A172 (cell line): ENCODE measurements at places on chromosomes 5 and 9. TPM values are rescaled to one million over a fixed set of nuclear protein-coding genes. Genes with fewer than 3 reads are reported as not detected.
A peak's percentile ranks its signal among the peaks of the same experiment; 100 is the strongest.

DNA sequence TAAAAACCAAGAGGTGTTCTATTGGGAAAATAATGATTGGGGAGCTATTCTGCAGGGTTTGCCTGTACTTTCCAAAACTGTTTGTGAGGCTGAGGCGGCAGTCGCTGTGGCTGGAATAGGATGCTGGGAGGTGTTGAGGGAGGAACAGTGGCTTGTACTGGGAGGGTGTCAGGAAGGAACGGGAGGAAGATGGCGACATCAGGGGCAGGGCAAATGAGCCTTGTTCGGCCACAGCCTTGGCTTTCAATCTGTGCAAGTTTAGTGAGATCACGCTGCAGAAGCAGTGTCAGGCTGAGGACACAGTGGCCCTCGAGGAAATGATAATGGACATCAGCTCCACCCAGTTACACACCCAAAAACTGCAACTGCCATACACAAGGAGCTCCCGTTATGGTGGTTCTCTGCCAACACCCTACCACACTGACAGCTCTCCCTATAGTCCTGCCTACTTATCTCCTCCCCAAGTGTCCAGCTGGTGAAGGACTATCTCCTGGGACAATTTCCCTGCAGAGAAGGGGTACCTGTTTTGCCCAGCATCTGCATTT lies 27.3 kb downstream of the KIF2A start:
- DNase-seq, result no peak

The DROSHA gene
- 36.8 and 47.8 TPM in 2 replicates for total RNA-seq

DNA sequence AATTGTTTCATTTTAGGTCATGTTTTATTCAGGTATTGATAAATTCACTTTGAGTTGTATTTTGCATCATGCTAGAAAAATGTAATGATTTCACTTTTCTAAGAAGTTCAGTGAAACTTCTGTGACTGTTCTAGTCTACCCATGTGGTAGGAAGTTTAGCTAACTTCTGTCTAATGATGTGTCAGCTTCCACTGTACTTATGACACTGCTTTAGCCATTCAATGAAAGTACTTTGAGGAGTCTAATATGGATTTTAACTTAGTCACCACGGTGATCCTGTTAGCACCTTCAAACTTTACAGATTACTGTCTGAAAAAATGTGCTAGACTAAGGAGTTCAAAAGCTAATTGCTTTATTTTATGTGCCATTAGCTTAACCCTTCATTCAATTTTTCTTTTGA lies 1510.5 kb upstream of the CDH9 start:
- DNase-seq, result peak; percentile 6

- no peak for DNase-seq
These were observed 39.2 kb downstream of the IRF1 start for GRCh38 chr5:132451387-132451786.

DNA sequence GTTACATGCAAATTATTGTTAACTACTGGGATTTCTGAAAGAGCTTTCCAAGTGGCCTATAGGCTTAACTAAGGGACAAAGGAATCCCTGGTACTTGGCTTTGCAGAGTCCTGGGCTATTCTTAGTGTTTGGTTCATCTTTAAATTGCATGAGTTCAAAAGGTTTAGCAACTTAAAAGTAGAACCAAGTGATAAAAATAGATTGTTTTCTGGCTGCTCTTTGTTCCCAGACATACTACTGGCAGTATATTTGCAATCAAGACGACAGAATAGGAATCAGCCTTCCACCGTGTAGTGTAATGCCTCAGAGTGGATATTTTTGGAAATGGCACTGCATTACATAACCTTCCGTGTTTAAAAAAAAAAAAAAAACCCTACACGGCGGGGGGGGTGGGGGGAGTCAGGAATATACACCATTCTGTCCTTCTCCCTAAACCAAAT lies 1.0 kb downstream of the NREP start:
- DNase-seq, result peak; percentile 30

- DNase-seq, result no peak
These were observed 29.1 kb upstream of the TOMM5 start for GRCh38 chr9:37621273-37622121.

The PIP5K1B gene
- total RNA-seq, result not detected in 2 replicates

The GPX3 gene
- not detected in 2 replicates for total RNA-seq

The TSLP gene
- total RNA-seq, result not detected in 2 replicates

The SAXO1 gene
- not detected in 2 replicates for total RNA-seq

GRCh38 chr9:70747261-70747718 lies 332.8 kb upstream of the KLF9 start:
- no peak for DNase-seq

DNA sequence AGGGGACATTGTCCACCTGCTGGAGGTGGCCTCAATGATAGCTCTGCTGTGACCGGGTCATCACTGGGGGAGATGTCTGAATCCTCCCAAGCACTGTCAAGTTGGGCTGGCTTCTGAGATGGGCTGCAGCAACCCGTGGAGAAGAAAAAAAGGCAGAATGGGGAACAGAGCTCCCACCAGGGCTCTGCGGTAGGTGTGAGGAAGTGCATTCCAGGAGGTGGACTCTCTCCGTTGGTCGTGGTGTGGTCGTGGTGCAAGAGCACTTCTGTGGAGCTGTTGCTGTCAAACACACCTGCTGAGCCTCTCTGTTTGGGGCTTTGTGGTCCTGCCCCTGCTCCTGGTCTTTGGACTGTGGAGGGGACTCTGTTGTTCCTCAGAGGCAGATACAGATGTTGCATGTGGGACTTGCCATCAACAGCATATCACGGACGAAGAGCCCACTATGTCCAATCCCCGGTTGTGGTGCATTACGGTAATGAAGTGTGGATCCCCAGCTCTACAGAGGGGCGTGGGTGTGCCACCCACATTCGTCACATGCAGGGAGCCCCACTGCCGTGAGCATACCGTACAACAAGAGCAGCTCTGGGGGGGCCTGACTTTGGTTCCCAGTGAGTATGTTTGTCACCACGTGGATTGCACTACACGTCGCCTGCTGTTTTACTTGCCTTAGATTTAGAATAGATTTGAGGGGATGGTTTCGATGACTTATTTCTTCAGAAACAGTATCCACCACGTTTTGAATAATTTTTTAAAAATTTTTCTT lies 36.0 kb upstream of the PITX1 start:
- no peak for DNase-seq

The KLF9 gene
- 0.81 and 1.1 TPM in 2 replicates for total RNA-seq

- DNase-seq, result no peak
These were observed 524 bp downstream of the FUBP3 start for GRCh38 chr9:130579738-130580463.

DNA sequence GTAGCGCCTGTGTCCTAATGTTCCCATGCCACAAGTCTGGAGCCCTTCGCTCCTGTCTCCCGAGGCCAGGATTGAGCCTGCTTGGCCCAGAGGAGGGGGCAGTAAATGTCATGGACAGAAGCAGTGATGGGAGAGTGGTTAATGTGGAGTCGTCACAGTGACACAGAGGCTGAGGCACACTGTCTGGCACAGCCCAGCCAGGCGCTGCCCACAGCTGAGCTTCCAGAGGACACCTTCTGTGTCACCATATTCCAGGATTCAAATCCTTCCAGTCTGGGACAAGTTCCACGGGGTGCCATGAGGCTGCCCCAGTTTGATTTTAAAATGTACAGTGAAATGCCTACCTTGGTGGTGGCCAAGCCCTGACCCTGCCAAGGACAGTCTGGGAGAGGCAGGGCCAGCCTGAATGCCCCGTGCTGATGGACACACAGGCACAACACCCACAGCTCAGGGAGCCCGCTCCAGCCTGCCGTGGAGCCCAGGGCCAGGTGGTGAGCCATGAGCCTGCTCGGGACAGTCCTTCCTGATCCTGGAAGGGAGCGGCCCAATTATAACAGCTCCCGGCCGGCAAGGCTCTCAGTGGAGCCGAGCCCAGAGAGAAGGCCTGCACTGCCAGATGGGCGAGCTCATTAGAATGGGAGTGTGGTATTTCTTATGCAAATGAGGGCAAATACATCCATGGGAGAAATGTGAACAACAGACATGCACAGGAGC lies 99.1 kb upstream of the RUFY1 start:
- DNase-seq, result no peak
